ENCODE measurements at places on chromosomes 7 and 10.

DNA sequence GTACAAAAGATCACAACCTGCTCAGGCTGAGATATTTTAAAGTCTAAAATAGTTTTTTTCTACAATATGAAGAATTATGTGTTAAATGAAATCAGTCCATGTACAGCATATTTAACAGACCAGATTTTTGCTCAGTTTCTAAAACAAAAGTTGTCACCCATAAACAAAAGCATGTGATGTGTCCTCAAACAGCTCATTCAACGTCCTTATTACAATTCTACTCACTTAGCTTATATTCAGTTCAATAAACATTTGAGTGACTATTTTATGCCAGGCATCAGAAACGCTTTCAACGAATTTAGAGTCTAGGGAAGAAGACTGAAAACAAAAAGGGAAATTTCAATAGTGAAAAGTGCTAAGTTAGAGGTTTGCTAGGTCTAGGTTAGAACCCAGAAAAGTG is 457.3 kb upstream of the SEMA3A start:
- no peak overlapping the region for H3K27ac ChIP-seq
- no peaks in the 10 kb centered on the region for H3K36me3 ChIP-seq
- no peaks in the 10 kb centered on the region for H3K27me3 ChIP-seq
- no peak overlapping the region for H3K4me3 ChIP-seq
- no peak for DNase-seq

DNA sequence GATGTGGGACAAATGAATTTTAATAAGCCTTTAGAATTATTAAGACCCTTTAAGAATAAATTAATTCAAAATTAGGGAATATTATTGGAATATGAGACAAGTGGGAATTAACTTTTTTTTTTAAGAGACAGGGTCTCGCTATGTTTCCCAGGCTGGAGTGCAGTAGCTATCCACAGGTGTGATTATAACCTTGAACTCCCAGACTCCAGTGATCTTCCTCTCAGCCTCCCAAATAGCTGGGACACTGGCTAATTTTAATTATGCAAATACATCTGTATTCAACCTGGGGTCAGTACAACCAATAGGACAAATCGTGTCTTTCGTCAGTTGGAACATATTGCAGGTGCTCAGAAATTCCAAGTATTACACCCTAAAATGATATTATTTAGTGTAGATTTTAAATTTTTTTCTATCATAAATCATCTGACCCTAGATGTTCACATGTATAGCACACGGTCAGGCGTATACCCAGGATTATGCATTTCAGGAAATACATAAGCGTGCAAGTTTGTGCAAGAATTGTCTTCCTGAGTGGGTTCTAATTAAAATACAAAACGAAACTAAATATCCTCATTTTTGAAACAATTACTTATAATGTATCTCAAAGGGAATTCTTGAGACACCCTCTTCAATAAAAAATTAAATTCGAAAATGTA is 1.2 kb downstream of the NT5C3A start:
- peaks cover 18% of the 10 kb centered on the region for H3K36me3 ChIP-seq
- no peaks in the 10 kb centered on the region for H3K27me3 ChIP-seq
- H3K4me3 ChIP-seq: peak overlapping the region; percentile 92
- H3K4me1 ChIP-seq: peaks cover 37% of the 10 kb centered on the region

DNA sequence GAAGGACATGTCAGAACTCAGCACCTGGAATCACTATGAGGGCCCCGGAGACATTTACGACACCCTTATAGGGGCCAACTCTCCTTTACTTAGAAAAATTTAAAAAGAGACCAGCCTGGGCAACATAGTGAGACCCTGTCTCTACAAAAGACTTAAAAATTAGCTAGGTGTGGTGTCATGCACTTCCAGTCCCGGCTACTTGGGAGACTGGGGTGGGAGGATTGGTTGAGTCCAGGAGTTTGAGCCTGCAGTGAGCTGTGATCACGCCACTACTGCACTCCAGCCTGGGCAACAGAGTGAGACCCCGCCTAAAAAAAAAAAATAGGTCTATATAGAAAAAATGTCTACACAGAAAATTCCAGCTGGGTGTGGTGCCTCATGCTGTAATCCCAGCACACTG is 7.5 kb upstream of the CYTH3 start:
- no peak overlapping the region for H3K27ac ChIP-seq
- no peak for DNase-seq
- no peaks in the 10 kb centered on the region for H3K36me3 ChIP-seq
- peaks cover 2% of the 10 kb centered on the region for H3K4me1 ChIP-seq
- no peaks in the 10 kb centered on the region for H3K27me3 ChIP-seq
- no peak overlapping the region for H3K4me3 ChIP-seq

DNA sequence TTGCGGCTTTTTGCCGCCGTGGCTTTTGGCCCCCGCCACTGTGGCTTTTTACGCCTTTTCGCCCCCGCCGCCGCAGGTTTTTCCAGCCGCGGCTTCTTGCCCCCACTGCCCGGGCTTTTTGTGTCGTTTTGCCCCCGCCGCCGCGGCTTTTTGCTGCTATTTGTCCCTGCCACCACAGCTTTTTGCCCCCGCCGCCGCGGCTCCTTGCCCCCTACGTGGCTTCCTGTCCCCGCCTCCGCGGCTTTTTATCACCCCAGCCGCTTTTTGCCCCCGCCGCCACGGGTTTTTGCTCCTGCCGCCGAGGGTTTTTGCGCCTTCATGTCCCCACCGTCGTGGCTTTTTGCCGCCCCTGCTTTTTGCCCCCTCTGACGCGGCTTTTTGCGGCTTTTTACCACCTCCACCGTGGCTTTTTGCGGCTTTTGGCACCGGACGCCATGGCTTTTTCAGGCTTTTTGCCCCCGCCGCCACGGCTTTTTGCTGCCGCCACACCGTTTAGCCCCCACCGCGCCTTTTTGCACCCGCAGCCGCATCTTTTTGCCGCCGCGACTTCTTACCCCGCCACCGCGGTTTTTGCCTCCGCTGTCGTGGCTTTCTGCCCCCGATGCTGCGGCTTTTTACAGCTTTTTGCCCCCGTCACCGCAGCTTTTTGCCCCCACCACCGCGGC is 637.0 kb downstream of the ZNF716 start:
- no peaks in the 10 kb centered on the region for H3K4me1 ChIP-seq
- no peak overlapping the region for H3K4me3 ChIP-seq
- no peaks in the 10 kb centered on the region for H3K36me3 ChIP-seq
- no peak overlapping the region for H3K27ac ChIP-seq
- no peak for DNase-seq

DNA sequence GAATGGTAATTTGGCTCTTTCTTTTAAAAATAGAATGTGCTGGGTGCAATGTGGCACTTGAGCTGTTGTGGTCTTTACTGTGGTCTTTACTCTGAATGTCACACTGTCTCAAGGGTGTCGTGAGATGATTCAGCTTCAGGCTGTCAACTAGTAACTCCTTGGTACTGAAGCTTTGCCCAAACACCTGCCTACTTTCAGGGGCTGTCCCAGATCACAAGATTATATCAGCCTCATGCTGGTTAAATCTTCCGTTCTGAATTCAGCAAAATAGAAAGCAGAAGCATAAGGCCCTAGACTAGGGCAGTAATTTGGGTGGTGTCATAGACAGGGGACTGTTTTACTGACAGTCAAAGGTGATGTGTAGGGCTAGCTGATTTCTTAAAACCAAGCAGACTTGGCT is 110.9 kb downstream of the BAMBI start:
- no peaks in the 10 kb centered on the region for H3K4me1 ChIP-seq
- H3K27me3 ChIP-seq: no peaks in the 10 kb centered on the region
- H3K4me3 ChIP-seq: no peak overlapping the region
- H3K27ac ChIP-seq: no peak overlapping the region

GRCh38 chr7:127390817-127391590 is 1.5 kb downstream of the ZNF800 start:
- peak overlapping the region; percentile 91 for H3K27ac ChIP-seq
- no peaks in the 10 kb centered on the region for H3K27me3 ChIP-seq
- H3K4me3 ChIP-seq: peak overlapping the region; percentile 94
- no peak for DNase-seq
- peaks cover 21% of the 10 kb centered on the region for H3K36me3 ChIP-seq
- H3K4me1 ChIP-seq: peaks cover 27% of the 10 kb centered on the region

DNA sequence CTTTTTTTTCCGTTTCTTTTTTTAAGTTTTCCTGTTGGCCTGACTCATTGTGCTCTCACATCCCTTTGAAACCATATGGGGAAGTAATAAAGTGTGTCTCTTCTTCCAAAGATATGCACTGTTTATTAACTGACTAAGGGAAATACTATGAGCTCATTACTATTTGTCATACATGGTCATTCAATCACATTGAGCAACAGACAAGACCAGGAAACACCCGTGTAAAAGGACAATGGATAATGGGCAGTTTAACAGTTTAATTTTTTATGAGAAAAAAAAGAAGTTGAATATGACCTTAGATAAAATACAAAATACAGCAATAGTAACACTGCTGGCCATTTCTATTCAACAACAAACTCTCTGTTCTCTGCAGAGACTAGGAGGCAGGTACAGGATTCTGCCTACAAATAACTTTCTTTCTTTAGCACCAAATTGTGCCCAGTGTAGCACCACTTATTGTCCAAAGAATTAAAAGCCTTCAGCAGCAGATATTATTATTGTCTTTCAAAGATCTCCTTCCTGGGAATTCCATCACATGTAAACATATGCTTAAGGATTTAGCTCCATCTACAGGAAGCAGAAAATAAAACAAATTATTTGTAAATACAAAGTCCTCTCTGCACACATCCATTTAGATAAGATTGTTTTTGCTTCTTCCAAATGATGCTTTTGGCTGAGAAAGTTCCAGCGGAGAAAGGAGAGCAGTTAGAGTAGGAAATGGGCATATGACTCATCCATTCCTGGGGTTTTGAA is 55.0 kb upstream of the AKR1E2 start:
- DNase-seq: peak; percentile 58
- no peak overlapping the region for H3K4me3 ChIP-seq
- H3K27ac ChIP-seq: no peak overlapping the region
- peaks cover 3% of the 10 kb centered on the region for H3K4me1 ChIP-seq

GRCh38 chr10:31912898-31913850 is 15.5 kb downstream of the ARHGAP12 start:
- no peaks in the 10 kb centered on the region for H3K27me3 ChIP-seq
- no peak overlapping the region for H3K4me3 ChIP-seq
- no peak overlapping the region for H3K27ac ChIP-seq
- DNase-seq: no peak

GRCh38 chr7:31443457-31443856 is 70.4 kb upstream of the ITPRID1 start:
- no peak overlapping the region for H3K27ac ChIP-seq
- H3K27me3 ChIP-seq: peaks cover 5% of the 10 kb centered on the region
- H3K4me3 ChIP-seq: no peak overlapping the region
- peak; percentile 25 for DNase-seq
- no peaks in the 10 kb centered on the region for H3K4me1 ChIP-seq
- H3K36me3 ChIP-seq: no peaks in the 10 kb centered on the region

- no peak overlapping the region for H3K4me3 ChIP-seq
- DNase-seq: no peak
- H3K27ac ChIP-seq: no peak overlapping the region
- peaks cover 9% of the 10 kb centered on the region for H3K4me1 ChIP-seq
- no peaks in the 10 kb centered on the region for H3K27me3 ChIP-seq
These were observed 71.8 kb downstream of the ZNF438 start for GRCh38 chr10:30959836-30960210.

DNA sequence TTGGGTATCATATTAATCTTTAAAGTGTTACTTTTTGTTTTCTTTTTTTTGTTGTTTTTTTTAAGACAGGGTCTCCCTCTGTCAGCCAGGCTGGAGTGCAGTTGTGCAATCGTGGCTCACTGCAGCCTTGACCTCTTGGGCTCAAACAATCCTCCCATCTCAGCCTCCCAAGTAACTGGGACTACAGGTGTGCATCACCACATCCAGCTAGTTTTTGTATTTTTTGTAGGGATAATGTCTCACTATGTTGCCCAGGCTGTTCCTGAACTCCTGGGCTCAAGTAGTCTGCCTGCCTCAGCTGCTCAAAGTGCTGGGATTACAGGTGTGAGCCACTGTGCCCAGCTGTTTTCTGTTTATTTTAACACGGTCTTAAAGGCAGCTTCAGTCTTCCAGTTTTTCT is 23.3 kb downstream of the KMT2E start:
- H3K27ac ChIP-seq: no peak overlapping the region
- H3K27me3 ChIP-seq: no peaks in the 10 kb centered on the region
- DNase-seq: no peak
- peaks cover 6% of the 10 kb centered on the region for H3K36me3 ChIP-seq

GRCh38 chr7:25399000-25399750 is 170.9 kb upstream of the NPVF start:
- DNase-seq: no peak
- H3K27ac ChIP-seq: no peak overlapping the region
- no peaks in the 10 kb centered on the region for H3K27me3 ChIP-seq
- no peaks in the 10 kb centered on the region for H3K4me1 ChIP-seq
- no peaks in the 10 kb centered on the region for H3K36me3 ChIP-seq
- H3K4me3 ChIP-seq: no peak overlapping the region

- H3K36me3 ChIP-seq: peaks cover 3% of the 10 kb centered on the region
- DNase-seq: no peak
- no peaks in the 10 kb centered on the region for H3K27me3 ChIP-seq
- no peak overlapping the region for H3K27ac ChIP-seq
These were observed 52.0 kb downstream of the CDK14 start for GRCh38 chr7:90648107-90648506.

DNA sequence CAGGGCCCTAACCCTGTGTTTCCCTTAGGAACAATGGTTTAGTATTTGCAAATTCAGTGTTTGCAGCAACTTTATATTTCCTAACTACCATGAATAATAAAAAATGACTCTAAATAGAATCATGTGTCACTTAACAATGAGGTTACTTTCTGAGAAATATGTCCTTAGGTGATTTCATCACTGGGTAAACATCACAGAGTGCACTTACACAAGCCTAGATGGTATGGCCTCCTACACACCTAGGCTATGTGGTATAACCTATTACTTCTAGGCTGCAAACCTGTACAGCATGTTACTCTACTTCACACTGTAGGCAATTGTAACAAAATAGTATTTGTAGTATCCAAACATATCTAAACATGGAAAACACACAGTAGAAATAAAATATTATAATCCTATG is 1174.6 kb upstream of the LRRTM3 start:
- H3K36me3 ChIP-seq: no peaks in the 10 kb centered on the region
- no peak for DNase-seq
- no peaks in the 10 kb centered on the region for H3K4me1 ChIP-seq
- no peaks in the 10 kb centered on the region for H3K27me3 ChIP-seq
- no peak overlapping the region for H3K4me3 ChIP-seq

- DNase-seq: no peak
- H3K4me1 ChIP-seq: no peaks in the 10 kb centered on the region
- no peak overlapping the region for H3K4me3 ChIP-seq
- no peak overlapping the region for H3K27ac ChIP-seq
- no peaks in the 10 kb centered on the region for H3K27me3 ChIP-seq
These were observed 18.1 kb upstream of the PAXIP1 start for GRCh38 chr7:155020996-155021395.

GRCh38 chr7:77199013-77199966 is at the start of gene FGL2:
FGL2 (minus strand) TSS chr7:77199819; CDS start chr7:77199793, 26 bp downstream.
- H3K4me1 ChIP-seq: peaks cover 33% of the 10 kb centered on the region
- H3K27ac ChIP-seq: peak within 1 kb of the TSS; percentile 59

DNA sequence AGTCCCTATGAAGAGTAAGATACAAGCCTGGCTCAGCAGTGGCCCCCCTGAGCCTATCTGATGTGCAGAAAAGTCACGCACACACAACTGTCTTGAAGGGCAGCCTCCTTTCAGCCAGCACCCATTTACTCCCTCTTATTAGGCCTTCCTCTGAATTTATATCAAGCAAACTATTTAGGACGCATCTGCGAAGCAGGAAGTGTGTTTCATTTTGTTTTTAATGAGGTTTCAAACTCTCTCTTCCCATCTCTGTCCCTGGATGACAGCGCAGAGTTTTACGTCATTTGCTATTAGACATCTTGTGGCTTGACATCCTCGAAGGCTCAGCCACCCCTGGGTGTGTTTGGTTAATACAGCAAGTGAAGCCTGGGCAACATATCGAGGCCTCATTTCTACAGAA is 79.5 kb downstream of the CUX1 start:
- H3K27me3 ChIP-seq: no peaks in the 10 kb centered on the region
- H3K27ac ChIP-seq: peak overlapping the region; percentile 55
- H3K4me3 ChIP-seq: no peak overlapping the region
- H3K36me3 ChIP-seq: peaks cover 3% of the 10 kb centered on the region
- peak; percentile 93 for DNase-seq
